RPMI8226 (cell line): ENCODE measurements at places on chromosomes 5 and 9.

- no peak for DNase-seq
Measured at GRCh38 chr5:52660621-52661020, 127.1 kb upstream of the ITGA1 start.

GRCh38 chr9:21477466-21477865 lies 4.6 kb downstream of the IFNE start:
- no peak for DNase-seq

GRCh38 chr5:34859253-34859652 lies 20.3 kb downstream of the TTC23L start:
- DNase-seq, result no peak

- no peak for DNase-seq
Measured at GRCh38 chr5:176400382-176401156, 12.0 kb downstream of the HIGD2A start.

DNA sequence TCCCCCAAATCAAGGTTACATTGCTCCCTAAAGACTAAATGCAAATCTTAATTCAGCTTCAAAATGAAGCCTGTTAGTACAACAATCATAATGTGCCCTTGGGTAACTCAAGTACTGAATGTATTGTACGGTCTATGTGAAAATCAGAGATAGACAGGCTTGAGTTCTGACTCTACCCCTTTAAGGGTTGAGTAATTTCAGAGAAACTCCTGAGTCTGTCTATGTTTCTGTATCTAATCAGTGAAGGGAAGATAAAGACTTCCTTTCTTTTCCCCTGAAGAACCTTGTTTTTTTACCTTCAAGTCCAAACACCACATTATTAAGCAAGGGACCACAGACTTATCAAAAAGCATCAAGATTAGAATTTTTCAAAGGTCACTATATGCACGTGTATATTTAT lies 108.2 kb downstream of the MPDZ start:
- DNase-seq, result no peak

- DNase-seq, result no peak
Measured at GRCh38 chr9:91951944-91952520, 2.0 kb upstream of the ROR2 start.
